ENCODE measurements at places on chromosomes 1 and 21.

DNA sequence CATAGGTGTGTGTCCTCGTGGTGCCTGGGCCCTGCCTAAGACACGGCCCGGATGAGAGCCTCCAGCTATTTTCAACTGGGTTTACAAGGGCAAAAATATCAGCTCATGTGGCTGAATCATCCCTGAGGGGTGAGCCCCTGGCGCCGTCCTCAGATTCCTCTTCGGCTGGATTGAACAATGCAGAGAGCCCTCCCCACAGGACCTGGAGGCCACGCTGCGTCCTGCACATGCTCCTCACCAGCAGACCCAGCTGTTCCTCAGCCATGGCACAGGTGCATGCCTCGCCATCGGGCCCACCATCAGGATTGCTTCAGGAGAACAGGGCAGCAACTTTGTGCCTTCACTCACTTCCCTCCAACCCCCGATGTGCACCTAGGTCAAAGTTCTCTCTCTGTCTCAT lies 35.3 kb downstream of the TFF3 start:
- no peak for DNase-seq

DNA sequence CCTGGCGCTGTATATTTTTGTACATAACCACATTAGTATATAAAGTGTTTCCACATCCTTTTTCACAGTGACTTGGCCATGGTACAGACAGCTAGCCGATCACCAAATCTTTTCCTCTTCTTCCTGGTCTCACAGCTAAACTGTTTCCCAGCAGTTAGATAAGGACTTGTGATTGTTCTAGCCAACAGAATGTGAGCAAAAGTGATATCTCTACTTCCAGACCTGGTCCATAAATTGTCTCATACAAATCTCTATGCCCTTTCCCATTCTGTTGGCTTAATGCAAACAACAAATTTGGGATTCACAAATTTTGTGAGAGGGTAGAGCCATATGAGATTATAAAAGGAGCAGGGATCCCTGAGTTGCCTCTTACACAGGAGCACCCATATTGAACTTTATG lies 19.5 kb downstream of the PAFAH2 start:
- DNase-seq = no peak

DNA sequence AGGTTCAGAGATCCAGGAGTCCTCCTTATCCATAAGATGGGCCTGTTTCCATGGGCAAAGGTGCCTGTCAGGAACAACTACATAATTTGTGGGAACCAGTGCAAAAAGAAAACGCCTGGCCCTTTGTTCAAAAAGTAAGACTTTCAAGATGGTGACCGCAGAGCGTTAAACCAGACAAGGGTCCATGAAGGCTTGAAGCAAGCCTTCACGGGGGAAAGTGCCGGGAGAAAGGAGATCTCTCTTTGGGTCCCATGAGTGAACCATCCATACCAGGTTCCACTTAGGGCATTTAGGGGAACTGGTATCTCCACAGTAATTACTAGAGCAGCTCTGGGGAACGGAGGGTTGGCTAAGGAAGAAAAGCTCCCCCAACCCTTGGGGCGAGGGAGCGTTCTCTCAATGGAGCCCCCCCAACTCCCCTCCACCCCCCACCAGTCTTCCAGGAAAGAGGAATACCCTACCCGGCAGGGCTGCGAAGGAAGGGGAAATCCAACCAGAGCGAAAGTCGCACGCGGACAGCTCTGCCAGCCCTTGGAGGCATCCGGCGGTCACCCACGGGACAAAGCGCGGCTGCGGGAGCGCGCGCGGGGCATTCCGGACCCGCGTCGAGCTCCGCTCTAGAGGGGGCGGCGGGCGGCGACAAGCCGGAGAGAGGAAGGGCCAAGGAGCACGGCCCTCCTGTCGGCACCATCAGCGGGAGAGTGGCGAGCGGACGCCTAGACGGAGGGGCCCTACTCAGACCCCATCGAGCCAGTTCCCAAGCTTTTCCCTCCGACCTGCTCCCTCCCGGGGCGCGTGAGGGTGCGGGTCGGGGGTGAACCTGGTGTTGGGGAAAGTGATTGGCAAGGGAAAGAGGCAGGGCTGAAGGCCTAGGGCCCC lies 687 bp upstream of the RASSF5 start:
- no peak for DNase-seq

- no peak for DNase-seq
These were observed 37.3 kb downstream of the RGL1 start for GRCh38 chr1:183841950-183842794.

DNA sequence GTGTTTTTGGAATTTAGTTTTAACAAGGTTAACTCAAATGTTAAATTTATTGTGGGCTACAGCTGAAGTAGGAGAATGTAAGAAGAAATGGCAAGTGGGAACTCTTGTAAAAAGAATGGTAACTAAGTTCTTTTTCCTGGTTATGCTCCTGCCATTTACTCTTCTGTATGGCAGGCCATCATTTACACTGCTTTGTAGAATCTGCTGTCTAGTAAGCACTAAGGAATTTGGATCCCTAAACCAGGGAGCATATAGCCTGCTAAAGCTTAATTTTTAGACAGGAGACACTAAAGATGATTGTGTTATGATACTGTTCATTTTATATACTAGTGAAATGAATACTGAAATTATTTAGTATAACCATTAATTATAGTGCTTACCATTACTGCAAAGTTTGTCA lies 85.3 kb downstream of the CAMTA1 start:
- DNase-seq = no peak
